Activated naive CD4-positive, alpha-beta T cell treated with anti-CD3 and anti-CD28 coated beads, Interleukin-2, amount 50 U/mL, for 72 hours (primary cell): ENCODE measurements at places on chromosomes 5 and 9.

- no peak for DNase-seq
Measured at GRCh38 chr9:93397661-93398373, 53.7 kb upstream of the FAM120A start.

GRCh38 chr9:100417815-100418214, 9.1 kb upstream of the MSANTD3 start:
- DNase-seq, result no peak

- no peak for DNase-seq
Measured at GRCh38 chr9:115046824-115047223, 71.1 kb downstream of the TNC start.

GRCh38 chr9:13688223-13688989, 408.9 kb upstream of the MPDZ start:
- no peak for DNase-seq

DNA sequence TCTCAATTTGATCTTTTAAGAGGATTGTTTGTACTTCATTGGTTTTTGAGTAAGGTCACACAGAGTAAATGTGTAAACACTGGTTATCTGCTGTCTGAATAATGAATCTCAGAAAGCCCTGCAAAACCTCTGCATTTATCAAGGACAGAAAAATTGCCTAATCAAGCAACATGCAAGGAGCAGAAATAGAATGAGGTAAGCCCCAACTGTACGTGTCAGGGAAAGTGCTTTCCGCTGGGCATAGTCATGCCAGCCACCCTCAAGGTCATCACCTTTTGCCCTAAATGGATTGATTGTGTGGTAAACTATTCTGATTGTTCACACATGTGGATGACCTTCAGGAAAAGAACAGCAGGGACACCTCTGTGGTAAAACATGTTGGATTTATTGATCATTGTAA, 376.9 kb upstream of the KCNN2 start:
- no peak for DNase-seq

GRCh38 chr9:132181796-132182313, 20.0 kb downstream of the NTNG2 start:
- DNase-seq, result no peak

GRCh38 chr5:34491251-34491620, 164.9 kb upstream of the RAI14 start:
- no peak for DNase-seq
